ENCODE measurements at places on chromosomes 7 and 10.

GRCh38 chr7:111594602-111595001 is 32.3 kb upstream of the IMMP2L start:
- DNase-seq: no peak

- DNase-seq: no peak
Observed at GRCh38 chr10:132554053-132554990, 16.7 kb downstream of the INPP5A start.

GRCh38 chr7:1108264-1108920 is 20.5 kb downstream of the GPER1 start:
- DNase-seq: no peak

- no peak for DNase-seq
Observed at GRCh38 chr10:116296291-116296721, 23.3 kb upstream of the GFRA1 start.

DNA sequence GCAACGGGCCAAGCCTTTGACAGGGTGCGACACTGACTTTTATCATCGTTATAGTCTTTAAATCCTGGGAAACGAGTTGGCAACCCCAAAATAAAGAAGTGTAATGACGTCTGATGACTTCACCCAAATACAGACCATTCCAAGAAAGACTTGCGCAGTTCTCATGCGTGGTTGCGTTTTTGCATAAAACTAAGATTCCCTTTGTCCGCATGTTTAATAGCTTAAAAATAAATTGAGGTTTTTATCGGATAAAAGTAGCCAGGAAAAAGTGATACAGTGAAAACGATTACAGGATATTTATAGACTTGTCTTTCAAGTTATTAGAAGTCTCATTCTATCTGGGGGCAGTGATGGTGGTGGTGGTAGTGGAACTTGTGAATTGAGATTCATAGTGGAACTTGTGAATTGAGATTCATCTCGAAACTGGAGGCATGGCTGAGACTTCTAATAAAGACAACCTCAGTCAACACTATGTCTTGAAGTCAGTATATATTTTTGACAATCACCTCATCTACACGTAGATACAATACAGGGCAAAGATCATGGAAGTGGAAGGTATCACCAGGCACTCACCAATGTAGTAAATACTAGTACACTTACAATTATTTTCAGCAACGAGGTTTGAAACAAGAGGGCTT is 1.2 kb upstream of the NAMPT start:
- no peak for DNase-seq

- DNase-seq: no peak
Observed at GRCh38 chr7:128770233-128770632, 5.4 kb downstream of the OPN1SW start.

GRCh38 chr10:60806921-60807320 is 28.6 kb downstream of the CDK1 start:
- no peak for DNase-seq

DNA sequence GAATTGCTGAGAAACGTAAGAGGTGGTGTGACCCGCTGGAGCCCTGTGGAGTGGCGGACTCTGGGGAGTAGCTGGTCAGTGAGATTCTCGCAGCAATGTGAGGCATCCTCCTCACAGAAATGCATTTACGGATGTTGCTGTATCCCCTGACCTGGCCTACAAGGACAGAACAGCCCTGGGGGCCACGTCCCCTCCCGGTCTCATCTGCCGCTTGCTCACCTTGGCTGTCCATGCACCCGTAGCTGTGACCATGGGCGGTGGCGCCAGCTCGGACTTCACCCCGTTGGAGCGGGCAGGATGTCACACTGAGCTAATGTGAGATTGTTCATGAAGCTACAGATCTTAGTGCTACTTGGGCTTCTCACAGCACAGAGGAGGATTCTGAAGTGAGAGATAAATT is 193.8 kb downstream of the EBF3 start:
- no peak for DNase-seq

DNA sequence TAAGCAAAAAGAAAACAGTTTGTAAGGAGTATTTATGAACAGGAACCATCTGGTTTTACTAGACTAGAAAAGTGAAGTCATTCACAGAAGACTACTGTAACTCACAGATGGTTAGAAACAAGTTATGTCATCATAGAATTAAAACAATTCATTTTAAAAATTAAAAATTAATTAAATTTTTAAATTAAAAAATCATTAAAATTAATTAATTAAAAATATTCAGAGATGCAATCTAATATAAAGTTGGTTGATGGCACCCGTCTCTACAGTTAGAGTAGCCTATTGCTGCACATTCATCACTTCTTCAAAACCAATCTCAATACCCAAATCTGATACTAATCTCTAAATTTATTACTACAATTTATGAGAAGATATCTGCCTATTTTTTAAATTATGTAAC is 454.8 kb upstream of the NUPR2 start:
- no peak for DNase-seq

GRCh38 chr10:12907656-12908055 is 93.9 kb downstream of the CCDC3 start:
- no peak for DNase-seq

GRCh38 chr7:158582089-158582456 is 5.5 kb downstream of the PTPRN2 start:
- DNase-seq: no peak

- no peak for DNase-seq
Observed at GRCh38 chr10:102856758-102857424, 2.8 kb downstream of the BORCS7 start.

GRCh38 chr10:128825626-128826025 is 641.4 kb upstream of the MGMT start:
- DNase-seq: no peak

DNA sequence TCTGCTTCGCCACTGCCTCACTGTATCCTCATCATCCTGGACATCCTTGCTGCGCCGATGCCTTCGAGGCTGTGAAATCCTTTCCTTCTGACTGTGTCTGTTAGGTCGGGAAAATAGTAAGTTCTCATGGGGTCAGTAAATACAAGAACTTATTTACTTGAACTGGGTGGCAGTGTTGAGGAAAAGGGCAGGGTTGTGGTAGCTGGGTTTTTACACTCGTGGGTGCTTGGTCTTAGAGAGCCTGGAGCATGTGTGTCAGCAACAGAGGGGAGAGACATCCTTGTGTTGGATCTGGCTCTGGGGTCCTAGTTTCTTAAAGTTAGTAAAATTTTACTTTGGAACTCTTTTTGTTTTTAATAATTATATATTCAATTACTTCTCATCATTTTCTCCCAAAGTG is 112.9 kb upstream of the GATA3 start:
- DNase-seq: no peak

DNA sequence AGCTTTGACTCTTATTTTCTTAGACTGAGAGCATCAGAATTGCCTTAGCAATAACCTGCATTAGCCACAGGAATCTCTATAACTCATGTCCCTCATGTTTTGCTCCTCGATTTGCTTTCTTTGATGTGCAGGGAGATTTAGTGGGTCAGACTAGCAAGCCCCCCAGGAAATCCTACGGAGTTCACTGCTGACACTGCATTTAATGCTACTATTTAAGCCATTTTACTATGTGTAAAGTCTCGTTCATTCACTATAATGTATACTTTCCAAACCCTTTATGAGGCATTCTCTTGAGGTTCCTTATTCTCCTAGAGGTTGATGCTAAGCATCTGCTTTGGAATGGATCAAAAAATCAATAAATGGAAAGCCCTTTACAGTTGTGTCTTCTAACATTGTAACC is 28.4 kb downstream of the DYNC1I1 start:
- no peak for DNase-seq

DNA sequence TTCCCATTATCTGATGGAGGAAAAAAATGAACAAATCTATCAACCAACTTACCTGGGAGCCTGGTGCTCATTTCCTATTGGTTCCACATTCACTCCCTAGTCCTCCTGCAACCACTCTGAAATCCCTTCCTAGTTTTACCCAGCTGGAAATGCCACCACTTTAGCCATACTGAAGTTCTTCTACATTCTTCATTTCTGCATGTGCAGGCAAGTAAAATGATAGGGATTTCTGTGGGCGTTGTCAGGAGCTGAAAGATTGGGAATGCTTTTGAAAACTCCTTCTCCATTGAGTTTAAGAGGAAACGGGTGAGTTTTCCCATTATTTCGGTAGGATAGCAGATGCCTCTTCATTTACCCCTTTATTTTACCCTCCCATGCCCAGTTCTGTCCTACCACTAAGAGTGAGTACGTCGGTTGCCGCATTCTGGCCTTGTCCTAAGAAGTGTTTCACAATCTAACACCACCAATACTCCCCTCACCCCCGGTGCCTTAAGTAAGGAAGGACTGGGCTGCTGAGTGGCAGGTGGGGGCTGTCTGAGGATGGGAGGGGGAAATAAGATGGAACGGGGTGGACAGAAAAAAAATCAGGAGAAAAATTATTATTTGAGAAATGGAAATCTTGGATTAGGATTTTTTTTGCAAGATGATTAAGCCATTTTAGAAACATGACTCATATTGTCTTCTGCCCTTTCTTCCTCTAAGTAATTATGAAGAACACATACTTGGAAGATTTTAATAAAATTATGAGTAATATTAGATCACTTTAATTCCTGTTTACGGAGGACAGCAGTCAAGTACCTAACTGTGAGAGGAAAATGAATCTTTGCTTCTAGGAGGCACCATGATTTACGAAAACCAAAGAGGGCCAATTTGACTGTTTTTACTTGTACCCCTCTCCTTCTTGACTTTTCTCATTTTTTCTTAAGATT is 13.2 kb upstream of the TAS2R60 start:
- DNase-seq: no peak

DNA sequence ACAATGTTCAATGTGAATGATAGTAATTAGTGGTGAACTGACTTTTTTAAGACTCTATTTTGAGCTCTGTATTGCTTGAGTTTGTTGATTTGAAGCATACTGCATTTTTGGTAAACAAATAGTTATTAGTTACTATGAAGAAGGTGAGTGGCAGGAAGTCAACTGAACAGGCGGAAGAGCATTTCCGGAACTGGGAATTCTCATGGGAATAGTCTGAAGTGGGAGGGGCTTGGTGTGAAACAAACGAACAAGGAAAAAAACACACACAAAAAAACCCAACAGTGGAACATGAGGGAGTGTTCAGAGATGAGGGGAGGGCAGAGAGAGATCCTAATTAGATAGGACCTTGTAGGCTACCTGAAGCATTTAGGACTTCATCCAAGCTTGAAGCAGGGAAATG is 43.9 kb upstream of the C1QL3 start:
- DNase-seq: no peak

DNA sequence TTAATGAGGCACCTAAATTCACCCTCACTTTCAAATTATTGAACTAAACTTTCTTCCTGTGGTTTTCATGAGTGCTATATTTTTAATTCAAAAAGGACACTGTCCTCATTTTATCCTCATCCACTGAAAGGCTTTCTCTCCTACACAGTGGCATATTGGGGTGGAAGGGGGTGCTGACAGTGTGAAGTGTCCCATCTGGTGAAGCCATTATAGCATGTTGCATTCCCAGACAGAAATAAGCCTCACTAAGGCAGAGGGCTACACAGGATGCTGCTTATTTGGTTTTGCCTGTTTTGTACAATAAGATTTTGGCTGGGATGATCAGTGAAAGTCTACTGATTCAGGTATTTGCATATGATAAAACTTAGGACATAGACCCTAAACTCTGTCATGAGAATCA is 82.4 kb upstream of the INHBA start:
- no peak for DNase-seq

GRCh38 chr10:126511917-126512479 is 123.7 kb upstream of the ADAM12 start:
- no peak for DNase-seq

DNA sequence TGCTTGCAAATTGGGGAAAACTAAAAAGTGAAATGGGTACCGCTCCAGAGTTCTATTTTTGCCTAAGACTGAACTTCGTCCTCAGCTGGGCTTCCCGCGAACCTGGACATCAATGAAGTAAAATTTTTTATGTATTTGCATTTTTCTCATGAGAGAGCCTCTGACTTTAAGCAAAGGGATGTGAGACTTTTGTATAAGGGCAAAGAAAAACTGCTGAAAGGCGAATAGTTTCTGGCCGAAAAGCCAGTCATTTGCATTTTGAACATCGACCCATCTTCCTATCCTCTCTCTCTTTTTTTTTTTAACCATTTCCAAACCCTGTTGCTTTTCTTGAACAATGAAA is 573 bp downstream of the PMPCB start:
- no peak for DNase-seq

DNA sequence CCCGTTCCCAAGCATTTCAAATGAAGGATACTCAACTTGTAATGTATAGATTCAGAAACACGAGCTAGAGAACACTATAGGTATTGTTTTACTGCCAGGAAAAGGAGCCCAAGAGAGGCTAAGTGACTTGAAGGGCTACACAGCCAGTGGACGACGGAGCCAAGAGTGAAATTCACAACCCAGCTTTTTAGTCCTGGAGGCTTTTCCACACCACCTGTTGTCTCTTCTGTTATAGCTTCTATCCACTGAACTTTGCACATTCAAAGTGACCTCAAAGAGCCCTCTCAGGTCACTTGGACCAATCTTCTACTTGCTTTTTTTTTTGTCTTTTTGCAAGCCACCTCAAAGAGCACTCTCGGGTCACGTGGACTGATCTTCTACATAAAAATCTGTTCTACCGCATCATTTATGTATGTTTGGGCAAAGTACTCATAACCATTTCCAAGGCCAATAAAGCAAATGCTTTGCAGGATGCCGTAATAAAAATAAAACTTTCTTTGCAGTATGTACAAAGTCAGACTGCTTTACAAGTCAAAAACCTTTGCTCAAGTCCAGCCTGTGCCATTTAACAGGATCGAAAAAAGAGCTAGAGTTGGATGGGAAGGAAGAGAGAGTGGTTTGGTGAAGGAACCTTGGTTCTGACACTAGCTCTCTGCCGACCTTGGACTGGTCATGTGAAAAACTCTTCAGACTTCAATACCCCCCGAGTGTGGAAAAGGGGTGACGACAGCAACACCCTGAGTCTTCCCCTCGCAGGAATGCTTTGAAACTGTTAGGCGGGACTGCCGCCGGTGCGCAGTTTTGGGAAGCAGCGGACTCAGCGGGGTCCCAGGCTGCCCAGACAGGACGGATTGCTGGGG is 821 bp downstream of the SLC35B4 start:
- DNase-seq: peak; percentile 27

DNA sequence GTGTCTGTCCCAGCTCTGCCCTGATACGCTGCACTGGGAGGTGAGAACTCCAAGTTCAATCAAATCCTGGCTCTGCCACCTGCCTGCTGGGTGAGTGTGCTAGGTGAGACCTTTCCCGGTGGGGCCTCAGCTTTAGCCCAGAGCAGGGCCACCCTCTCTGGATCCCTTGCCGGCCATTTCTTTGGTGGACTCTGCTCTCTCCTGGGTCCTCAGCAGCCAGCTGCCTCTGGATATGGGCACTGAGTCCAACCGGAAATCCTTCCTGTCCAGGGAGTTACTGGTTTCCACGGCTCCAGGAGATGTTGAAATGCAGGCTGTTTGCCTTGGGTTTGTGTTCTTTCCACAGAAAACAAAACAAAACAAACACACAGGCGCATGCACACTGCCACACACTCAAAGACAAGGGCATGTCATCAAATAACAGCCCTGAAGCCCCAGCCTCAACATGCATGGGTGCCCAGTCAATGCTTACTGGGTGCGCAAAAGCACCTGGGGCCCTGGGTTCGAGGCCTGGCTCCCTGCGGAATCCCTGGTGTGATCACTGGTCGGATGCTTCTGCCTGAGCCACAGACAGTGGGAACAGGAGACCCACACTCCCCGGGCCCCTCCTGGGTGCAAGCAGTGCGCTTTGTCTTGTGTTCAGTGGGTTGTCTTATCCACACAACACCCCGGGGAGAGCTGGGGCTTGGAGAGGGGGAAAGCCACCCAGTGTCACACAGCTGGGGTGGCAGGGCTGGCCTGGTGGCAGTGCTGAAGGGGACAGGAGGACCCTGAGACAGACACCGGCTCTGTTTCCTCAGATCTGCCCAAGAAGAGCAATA is 33.1 kb downstream of the PPIF start:
- DNase-seq: no peak
